ENCODE measurements at places on chromosomes 11 and 22.

DNA sequence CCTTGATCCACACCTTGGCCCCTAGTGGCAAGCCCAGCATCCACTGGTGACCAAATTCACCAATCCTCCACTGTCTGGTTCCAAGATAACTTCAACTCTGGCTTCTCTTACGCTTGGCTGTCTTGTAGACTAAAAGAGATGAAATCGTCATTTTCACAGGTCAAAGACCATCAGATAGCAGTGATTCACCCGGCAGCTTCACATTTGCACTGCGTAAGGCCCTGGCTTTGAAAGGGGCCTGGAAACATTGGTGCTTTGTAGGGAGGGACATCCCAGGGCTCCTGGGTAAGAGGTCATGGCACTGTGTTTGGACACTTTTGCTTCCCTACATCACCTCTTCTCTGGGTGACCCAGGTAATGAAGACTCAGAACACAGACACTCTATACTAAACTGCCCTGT lies 30.1 kb upstream of the FADD start:
- no peak for DNase-seq

DNA sequence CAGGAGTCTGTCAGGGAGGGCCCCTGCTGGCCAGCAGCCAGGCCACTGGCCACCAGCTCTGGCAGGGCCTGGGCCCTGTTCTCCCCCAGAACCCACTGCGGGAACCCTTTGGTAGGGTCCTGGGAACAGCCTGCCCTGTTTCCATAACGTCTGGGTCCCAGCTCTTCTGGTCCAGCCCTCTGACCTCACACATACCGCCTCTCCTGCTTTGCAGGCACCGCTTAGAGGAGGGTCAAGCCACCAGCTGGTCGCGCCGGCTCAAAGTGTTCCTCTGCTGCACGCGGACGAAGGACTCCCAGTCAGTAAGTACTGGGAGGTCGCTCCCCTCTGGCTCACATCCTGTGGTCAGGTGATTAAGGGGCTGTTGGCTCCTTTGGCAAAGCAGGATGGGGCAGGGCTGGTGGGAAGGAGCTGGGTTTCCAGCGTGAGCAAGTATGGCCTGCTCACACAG lies 26.6 kb upstream of the MYRF start:
- DNase-seq: no peak

GRCh38 chr11:109752212-109752825 lies 330.3 kb downstream of the C11orf87 start:
- no peak for DNase-seq

- DNase-seq: no peak
Measured at GRCh38 chr11:83072350-83073242, 899 bp upstream of the RAB30 start.

DNA sequence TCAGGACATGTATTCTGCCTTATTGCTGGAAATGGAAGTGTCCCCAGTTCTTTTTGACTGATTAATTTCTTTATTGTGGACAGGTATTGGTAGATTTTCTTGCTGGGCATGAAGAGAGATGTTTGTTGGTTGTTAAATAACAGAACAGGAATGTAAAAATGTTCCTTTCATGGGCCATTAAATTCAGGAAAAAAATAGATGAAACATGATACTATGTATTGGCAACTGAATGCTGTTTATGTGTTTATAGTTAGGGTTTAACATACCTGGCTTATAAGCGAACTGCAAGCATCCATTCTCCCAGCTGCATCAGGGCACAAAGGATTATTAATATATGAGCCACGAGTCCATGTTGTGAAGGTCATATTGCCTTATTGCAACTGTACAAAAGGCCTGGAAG lies 368.5 kb downstream of the NELL1 start:
- DNase-seq: no peak

- DNase-seq: no peak
Measured at GRCh38 chr11:28701760-28702449, 593.7 kb downstream of the METTL15 start.

GRCh38 chr22:38572065-38572464 lies 2.1 kb upstream of the DMC1 start:
- no peak for DNase-seq

GRCh38 chr11:73239571-73240189 lies 21.6 kb downstream of the P2RY2 start:
- DNase-seq: no peak

GRCh38 chr11:13920756-13921155 lies 41.8 kb upstream of the SPON1 start:
- DNase-seq: no peak

DNA sequence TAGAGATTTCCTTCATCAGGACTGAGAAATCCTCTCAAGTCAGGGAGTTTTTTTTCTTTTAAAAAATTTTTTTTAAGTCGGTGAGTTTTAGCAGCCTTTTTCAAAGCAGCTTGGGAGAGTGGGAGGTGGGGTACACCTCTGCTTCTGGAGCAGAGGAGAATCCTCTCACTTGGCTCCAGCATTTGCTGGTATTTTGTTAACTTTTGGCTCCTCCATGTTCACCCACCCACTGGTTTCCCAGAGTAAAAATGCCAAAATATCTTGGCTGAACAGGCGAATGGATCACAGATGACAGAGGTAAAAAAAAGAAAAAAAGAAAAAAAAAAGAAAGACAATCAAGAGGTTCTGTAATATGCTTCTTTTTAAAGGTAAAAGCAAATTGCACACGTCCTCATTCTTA lies 68.0 kb downstream of the GAB2 start:
- DNase-seq: no peak

- DNase-seq: no peak
Measured at GRCh38 chr11:92505689-92506088, 281.1 kb downstream of the FAT3 start.

DNA sequence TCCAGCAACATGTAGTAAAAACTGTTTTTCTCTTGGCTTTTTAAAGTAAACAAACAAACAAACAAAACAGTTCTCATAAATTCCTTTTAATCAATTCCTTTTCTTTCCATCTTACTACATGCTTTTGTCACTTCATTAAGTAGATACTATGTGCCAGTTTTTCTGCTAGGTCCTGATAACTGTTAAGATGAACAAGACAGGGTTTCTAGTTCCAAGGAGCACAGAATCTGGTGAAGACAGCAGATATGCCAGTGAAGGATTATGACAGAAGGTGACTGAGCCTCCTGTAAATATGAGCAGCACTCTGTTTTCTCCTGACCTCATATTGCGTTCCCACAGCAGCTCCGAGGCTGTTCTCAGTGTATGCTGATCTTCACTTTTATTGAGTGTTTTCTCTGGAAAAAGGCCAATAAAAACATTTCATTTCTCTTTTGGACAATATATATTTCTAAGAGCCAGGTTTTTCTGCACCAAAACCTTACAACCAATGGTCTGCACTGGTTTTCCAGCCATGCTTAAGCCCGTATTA lies 45.8 kb downstream of the HEPHL1 start:
- DNase-seq: no peak

GRCh38 chr11:47253660-47254059 lies 4.1 kb upstream of the NR1H3 start:
- no peak for DNase-seq

DNA sequence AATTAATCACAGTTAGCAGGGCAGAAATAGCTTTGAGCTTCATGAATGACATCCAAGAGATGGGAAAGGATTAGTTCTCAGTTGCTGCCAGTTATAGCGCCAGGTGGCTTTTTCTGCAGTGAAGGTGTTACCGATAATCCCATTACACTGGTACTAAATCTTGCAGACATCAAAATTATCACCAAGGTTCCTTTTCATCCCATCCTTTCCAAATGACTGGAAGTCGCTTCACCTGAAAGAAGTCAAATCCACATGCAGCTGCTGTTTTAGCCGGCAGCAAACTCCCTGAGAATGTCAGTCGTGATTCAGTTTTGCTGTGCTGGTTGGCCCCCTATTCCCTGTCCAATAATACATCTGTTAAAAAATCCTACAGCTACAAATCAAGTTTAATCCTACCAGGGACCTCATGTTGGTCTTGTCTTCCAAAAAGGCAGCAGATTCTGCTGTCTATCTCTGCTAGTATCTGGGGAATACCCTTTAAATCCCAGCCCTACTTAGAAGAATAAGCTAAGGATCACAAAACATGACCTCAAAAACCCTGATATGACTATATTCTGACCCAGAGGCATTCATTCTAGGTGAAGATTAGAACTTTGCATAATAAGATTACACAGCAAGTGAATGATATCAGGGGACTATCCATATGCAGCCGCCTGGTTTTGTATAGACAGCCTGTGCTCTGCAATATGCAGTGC lies 31.7 kb downstream of the IMMP1L start:
- no peak for DNase-seq

All from SIG-M5 (cell line).